ENCODE measurements at places on chromosomes 5 and 9.
A peak's percentile ranks its signal among the peaks of the same experiment; 100 is the strongest.

- peak; percentile 36 for DNase-seq
These were observed 14.0 kb upstream of the JAK2 start for GRCh38 chr9:4970970-4971641.

DNA sequence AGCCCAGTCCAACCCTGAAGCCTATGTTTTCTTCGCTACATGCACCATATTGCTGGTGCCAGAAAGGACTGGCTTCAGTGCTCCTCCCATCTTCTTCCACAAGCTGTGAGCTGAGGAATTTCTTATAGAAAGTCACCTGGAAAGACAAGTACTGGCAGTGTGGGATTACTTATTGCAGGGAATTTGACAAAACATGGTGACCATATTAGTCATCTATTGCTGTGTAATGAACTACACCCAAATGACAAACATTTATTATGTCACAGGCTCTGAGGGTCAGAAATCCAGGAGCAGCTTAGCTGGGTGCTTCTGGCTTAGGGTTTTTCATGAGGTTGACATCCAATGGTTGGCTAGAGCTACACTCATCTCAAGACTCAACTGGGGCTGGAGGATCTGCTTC lies 75.5 kb downstream of the ENTREP1 start:
- no peak for DNase-seq

DNA sequence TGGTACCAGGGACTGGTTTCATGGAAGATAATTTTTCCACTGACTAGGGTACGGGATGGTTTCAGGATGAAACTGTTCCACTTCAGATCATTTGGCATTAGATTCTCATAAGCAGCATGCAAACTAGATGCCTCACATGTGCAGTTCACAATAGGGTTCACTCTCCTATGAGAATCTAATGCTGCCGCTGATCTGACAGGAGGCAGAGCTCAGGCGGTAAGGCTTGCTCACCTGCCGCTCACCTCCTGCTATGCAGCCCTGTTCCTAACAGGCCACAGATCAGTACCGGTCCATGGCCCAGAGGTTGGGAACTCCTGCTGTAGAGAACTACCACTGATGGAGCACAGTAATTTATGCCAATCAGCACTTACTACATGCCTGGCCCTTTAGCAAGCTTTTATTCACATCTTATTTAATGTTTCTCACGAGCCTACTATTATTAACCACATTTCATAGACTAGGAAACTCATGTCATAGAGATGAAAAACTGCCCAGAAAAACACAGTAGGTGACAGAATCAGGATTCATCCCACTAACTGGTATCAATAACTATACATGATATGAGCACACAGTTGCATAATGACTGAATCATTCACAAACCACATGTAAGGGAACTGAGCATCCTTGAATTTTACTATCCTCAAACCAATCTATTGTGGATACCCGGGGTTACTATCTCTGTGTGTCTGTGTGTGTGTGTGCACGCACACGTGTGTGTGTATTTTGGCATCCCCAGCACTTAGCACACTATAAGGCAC lies 46.5 kb downstream of the SVEP1 start:
- no peak for DNase-seq

- DNase-seq: peak; percentile 22
These were observed 152.9 kb downstream of the CDC42SE2 start for GRCh38 chr5:131416729-131417128.

GRCh38 chr9:78777747-78778146 lies 480.8 kb downstream of the PSAT1 start:
- no peak for DNase-seq

DNA sequence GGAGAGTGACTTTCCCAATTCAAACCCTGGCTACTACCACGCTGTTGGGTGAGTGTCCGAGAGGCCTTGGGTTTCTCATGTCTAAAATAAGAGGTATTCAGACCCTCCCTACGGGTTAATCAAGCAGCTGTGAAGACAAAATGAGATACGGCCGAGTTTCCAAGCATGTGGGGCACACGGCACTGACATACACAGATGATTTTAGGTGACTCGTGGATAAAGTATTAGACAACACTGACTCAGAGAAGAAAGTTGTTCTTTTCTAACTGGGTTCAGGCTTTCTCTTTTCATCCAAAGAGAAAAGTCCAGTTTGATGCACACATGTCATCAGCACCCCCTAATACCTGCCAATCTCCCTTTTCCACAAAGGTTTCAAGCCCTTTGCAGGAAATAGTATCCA lies 15.6 kb downstream of the FOXI1 start:
- no peak for DNase-seq

DNA sequence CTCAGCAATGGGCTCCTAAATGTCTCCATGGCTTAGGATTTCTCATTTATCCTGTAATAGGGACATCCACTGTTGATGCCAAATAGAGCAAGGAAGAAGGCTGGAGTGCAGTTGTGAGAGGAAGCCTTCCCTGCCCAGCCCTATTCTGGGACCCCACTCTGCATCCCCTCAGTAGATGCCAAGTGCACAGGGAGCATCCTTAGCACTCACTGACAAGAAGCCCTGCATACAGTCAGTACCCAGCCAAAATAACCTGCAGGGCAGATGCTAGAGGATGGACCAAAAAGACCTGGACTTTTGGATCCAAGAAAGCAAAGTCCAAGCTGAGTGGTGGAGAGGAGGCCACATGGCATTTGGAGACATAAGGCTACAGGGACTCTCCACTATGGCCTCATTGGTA lies 113.5 kb upstream of the SPOCK1 start:
- no peak for DNase-seq

DNA sequence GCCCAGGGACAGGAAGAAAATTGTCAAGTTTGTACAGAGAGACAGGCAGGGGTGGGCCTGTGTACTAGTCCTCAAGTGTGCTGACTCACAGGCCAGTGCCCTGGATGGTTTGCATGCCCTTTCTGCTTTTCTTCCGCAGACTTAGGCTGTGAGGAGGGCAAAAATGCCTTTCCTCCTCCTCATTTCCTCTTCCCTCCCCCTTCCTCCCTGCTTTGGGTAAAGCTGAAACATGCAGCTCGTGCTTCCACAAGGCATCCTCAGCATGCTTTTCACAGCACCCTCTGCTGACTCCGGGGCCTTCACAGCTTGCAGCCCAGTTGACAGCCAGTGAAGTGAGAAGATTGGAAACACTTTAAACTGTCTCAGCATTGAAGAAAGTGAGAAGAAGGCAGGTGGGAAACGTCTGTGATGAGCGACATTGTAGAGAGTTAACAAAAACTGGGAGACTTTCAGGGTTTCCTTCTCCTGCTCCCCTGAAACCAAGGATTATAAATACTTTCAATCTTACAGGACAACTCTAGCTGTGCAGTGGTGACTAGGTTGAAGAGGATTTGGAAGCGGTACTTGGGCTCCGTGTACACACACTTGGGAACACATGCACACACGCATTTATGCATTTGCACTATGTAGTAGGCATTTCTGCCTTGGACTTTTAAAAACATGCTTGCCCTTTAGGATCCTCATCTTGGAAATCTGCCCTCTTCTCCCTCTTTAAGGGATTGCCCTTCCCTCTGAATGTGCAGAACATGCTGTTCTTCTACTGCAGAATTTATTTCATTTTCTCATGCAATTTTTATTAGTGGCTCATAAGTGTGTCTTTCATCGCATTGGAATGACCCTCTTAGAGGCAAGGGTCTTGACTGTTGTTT lies 138.8 kb downstream of the GRIA1 start:
- peak; percentile 24 for DNase-seq

DNA sequence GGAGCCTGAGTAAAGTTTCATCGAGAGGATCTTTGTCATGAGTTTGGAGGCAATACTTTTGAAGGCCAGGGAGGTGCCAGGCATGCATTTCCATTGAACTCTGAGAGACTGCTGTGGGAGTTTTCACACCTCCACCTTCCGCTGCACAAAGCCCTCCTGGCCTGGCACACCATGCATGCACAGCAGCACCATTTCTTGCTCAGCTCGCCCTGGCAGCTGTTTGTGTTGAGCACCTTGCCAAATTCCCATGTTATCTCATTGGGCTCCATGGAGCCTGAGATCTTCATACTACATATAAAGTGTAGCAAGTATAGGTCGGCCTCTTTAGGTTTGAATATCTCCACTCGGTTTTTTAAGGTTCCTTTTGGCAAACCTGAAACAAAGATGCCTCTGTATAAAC lies 125.7 kb upstream of the CLINT1 start:
- no peak for DNase-seq
